Foreskin keratinocyte (primary cell): ENCODE measurements at places on chromosomes 16 and 17.

- DNase-seq: no peak
Measured at GRCh38 chr16:25006504-25007056, 8.6 kb downstream of the ARHGAP17 start.

DNA sequence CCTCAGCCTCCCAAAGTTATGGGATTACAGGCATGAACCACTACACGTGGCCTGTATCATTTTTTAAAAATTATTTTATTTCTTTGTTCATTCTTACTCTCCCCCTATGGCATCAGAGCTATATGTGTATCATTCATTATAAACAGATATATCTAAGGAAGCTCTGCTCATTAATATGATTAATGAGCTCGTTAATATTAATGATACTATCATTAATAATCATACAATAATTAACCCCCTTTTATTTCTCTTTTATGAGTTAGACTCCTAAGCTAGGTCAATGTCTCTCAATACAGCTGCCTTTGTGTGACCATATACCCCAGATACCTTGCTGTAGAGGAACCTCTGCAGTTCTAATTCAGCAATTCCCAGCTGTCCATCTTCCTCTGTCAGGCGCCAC, 4.5 kb upstream of the RSKR start:
- no peak for DNase-seq

DNA sequence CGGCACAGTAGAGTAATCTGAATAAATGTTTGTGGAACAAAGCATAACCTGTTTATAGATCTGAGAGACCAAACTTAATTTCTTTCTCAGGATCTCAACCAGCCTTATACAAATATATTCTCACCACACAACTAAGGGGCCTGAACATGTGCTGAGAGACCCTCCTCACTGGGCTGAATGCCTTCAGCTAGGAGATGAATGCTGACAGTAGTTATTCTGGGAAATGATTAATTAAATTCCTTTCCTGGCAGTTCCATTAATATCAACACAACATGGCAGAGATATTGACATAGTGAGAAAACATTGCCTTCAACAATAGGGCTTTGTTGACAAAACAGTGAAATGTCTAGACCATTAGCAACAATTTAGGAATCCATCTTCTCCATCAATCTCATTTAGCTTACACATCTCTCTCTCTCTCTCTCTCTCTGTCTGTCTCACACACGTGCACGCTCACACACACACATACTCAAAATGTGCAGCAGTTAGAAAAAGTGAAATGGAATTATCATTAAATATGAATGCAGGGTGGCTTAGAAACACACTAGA, 780.8 kb upstream of the CDH8 start:
- no peak for DNase-seq

GRCh38 chr17:75639771-75640555, 6.7 kb downstream of the SMIM5 start:
- DNase-seq: no peak

DNA sequence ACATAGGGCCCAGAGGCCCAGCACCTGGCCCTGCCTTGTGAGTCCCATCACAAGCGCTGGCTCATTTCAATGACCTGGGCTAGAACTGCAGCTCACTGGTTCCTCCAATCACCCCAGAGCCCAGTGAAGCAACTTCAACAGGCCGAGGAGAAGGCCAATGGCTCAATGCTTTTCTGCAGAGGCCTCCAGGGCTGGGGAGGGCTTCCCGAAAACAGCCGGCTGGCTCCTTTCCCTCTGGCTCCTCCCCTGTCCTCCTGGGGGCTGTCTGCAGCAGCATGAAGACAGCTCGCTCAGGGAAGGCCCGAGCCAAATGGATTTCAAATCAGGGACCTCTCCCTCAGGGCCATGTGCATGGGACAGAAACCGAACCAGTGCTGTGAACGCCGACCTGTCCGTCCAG, 121.6 kb downstream of the ZNF423 start:
- DNase-seq: no peak

GRCh38 chr16:27894386-27894785, 169.1 kb downstream of the GSG1L start:
- no peak for DNase-seq

DNA sequence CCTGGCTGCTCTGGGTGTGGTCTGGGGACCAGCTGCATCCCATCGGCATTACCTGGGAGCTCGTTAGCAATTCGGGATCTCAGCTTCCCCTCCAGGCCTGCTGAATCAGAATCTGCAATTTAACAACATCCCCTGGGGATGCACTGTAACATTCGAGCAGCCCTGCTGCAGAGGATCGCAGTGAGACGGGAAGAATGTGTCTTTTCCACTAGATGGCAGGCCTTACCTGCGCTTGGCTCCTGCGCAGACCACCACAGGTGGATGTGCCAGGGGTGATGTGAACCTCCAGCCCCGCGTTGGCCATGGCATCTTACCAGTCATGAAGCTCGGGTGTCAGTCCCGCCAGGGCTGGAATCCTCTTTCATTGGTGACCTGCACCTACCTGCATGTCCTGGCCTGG, 209.9 kb downstream of the PRKCB start:
- DNase-seq: no peak

- peak; percentile 70 for DNase-seq
Measured at GRCh38 chr16:11014136-11014535, 69.8 kb downstream of the CLEC16A start.

DNA sequence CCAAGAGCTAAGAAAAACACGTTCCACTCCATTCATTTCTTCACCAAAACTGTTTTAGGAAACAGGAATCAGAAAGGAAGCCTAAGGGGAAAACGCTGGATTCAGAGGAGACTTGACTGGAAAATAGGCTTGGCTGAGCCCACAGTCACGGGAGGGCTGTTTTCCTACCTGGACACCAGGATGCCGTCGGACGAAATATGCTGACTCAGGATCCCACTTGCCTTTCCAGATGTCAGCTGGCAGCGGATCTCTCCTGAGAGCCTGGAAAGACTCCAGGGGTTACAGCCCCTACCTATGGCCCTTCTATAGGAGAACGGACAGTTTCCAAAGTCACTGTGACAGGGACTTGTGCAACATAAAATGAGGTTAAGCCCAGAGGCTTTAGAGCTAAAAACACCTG, 245.1 kb downstream of the C16orf95 start:
- DNase-seq: no peak

DNA sequence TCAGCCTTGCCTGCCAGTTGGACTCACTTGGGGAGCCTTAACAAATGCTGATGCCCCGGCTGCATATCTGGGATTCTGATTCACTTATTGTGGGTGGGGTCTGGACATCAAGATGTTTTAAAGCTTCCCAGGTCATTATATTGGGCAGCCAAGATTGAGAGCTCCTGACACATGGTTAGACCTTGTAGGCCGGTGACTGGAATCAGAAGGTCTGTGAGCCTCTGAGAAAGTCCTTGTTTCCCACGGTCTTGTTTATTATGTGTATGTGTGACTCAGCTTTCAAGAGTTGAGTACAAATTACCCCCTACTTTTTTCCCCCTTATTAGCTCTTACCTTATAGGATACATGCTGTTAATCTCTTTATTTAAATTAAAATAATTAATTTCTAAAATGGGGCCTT, 103.5 kb downstream of the ABCC1 start:
- DNase-seq: no peak

DNA sequence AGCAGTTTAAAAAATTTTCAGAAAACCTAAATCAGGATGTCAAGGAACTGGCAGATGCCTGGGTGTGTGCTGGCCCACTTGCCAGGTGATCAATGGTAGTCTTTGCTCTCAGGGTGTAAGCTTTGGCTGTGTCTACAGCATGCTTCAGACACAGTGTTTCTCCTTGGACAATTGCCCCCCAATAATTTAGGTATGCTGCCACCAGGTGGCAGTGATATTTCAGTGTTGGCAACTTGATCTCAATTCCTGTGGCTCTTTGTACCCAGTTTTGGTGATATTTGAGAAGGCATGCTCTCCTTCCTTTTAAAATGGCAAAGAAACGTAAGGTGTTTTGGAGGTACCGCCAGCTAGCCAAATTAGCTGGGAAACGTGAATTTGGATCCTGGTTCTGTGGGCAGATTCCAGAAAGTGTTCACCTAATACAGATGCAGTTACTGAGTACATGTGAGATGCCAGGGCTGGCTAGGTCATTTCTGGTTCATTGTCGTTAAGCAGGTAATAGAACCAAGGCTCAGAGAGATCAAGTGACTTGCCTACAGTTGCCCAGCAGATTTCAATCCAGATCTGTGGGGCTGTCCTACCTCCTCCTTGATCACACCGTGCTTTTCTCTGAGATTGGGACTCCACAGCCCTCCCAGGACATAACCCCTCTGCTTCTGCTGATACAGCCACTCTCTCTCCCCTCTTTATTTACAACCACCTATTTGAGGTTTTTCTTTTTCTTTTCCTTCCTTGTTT, 155.6 kb upstream of the PLCG2 start:
- DNase-seq: no peak

DNA sequence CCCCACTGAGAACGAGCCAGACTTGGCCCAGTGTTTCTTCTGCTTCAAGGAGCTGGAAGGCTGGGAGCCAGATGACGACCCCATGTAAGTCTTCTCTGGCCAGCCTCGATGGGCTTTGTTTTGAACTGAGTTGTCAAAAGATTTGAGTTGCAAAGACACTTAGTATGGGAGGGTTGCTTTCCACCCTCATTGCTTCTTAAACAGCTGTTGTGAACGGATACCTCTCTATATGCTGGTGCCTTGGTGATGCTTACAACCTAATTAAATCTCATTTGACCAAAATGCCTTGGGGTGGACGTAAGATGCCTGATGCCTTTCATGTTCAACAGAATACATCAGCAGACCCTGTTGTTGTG, 631 bp downstream of the BIRC5 start:
- no peak for DNase-seq

GRCh38 chr17:8837563-8838075, 29.9 kb downstream of the PIK3R6 start:
- no peak for DNase-seq

DNA sequence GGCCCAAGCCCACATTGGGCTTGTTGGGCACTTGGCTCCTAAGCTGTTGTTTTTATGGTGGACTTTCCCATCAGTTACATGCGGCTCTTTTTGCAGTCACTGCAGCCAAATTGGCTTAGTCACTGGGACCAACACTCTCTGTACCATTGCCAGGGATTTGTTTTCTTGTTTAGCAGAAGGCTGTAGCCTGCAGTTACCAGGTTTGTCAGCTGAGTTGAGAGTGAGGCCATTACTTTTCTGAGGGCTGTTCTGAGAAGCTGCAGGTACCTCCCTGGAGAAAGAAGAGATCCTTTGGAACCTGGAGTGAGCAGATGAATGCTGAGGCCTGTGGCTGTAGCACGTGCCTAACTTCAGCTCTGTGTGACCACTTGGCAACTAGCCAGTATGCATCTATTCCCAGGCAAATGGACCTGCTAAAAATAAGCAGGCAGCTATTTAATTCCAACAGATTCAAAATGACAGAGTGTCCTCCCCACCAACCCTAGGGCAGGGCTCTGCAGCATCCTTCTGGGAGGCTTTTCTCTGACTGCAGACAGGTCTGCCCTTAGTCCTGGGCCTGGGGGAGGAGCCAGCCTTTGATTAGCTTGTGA, 12.9 kb downstream of the AKAP1 start:
- DNase-seq: no peak

- no peak for DNase-seq
Measured at GRCh38 chr17:22138861-22139469, 446.6 kb downstream of the KCNJ18 start.

- DNase-seq: no peak
Measured at GRCh38 chr16:70592106-70592571, 54.2 kb upstream of the IL34 start.

DNA sequence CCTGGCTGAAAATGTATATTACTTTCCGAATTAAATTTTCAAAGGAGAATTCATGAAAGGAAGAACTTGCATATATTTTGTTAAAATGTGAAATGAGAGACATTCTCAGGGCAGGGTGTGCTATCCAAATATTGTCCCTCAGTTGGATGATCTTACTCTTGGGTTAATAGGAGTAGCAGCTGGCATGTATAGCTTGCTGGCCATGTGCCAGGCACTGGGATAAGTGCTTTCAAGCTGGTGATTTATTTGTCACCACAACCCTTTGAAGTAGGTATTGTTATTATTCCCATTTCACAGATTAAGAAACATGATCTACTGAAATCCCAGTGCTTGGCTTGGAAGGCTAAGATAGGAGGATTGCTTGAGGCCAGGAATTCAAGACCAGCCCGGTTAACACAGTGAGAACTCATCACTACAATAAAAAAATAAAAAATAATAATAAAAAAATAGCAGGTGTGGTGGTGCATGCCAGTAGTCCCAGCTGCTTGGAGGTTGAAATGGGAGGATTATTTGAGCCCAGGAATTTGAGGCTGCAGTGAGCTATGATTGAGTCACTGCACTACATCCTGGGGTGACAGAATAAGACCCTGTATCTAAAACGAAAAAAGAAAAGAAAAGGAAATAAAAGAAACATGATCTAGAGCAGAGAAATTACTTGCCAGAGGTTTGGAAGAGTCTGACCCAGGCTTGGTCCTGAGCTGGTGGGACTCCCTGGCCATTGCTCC, 11.6 kb upstream of the MPHOSPH6 start:
- no peak for DNase-seq

DNA sequence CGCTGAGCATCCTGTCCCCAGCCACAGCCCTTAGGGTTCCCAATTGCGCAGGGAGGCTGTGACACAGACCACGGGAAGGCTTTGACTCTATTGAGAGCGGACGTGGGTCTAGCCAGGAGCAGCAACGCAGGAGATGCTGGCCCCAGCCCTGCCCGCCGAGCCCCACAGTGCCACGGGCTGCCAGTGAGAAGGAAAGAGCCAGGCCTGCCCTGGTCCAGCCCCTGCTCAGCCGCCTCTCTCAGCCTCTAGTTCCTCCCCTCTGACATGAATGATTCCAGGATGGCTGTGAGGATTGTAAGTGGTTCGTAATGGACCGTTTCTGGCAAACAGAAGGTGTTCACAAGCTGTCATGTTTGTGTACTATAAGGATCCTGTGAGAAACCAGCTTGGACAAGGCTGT, 2.5 kb downstream of the BHLHA9 start:
- DNase-seq: no peak

DNA sequence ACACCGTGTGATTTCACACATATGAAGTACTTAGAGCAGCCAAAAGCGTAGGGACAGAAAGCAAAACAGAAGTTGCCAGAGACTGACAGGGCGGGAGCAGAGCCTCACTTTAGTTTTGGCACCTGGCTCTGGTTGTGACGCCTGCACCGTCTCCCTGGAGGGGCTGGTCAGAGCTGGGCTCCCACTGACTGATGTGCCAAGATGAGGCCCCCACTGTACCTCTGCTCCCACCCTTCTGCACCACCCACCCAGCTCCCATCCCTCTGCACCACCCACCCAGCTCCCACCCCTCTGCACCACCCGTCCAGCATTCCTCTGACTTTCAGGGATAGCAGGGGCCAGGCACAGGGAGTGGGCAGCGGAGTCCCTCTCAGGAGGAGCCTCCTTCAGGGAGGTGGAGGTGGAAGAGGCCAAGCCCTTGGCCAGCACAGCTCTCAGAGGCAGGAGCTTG, 3.2 kb upstream of the PRSS21 start:
- no peak for DNase-seq

- DNase-seq: no peak
Measured at GRCh38 chr16:89961920-89962319, 13.4 kb downstream of the DEF8 start.
